Stimulated activated CD8-positive, alpha-beta memory T cell treated with anti-CD3 and anti-CD28 coated beads, Interleukin-7, amount 100 ng/mL, for 1 hour (primary cell): ENCODE measurements at places on chromosomes 6 and 20.

GRCh38 chr20:39691151-39691862 is 729.2 kb downstream of the DHX35 start:
- no peak for DNase-seq

DNA sequence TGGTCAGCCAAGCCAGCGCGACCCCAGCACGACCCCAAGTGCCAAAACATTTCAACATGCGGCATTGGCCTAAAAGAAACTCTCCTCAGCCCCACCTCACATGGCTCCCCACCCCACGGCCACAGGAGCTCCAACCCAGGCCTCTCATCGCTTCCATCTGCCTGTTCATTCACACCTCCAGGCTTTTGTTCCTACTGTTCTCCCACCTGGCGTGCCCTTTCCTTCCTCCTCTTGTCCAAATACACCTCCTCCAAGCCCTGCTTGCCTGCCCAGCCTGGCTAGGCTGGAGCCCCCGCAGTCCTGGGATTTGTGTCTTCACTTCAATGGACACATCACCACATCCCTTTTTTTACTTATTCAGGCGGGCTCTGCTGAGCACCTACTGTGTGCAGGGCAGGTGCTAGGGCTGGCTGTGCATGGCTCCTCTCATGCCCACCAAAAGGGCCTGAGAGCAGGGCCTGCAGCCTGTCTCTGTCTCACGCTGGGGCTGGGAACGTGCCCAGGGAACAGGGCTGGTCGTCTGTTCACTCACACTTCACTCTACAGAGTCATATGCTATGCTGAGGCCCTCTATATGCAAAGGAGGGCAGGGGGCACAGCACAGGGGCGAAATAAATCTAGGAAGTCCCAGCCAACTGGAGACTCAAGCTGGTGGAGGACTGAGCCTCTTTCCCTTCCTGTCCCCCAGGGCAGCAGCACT is 61.1 kb downstream of the GRM4 start:
- DNase-seq, result no peak

DNA sequence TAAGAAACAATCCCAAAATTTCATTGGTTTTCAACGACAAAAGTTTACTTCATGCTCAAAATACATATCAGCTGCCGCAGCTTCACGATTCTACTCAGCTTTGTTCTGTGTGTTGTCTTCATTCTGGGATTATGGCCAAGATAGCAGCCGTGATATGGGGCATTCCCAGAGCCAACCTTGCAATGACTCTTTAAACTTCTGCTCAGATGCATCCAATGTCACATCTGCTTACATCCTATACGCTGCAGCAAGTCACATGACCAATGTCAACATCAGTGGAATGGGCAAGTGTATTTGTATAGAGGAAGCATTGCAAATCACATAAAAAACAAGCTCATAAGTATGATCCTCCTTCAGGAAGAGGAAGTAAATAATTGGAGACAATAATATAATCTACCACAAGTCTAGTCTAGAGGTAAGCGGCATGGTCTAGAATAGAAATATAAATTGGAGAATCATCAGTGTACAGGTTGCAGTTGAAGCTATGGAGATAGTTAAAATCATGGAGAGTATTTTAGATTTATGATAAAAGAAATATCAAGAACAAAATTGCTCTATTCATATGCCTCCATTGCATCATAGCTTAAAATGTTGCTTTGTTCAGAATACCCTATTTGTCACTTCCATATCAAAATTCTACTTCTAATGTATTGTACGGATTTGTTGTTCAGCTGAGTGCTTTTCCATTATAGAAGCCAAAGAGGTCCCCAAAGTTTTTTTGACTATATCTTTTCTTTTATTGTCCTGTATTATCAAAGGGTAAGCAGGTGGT is 7.2 kb upstream of the C6orf141 start:
- no peak for DNase-seq

GRCh38 chr20:12673352-12673751 is 335.4 kb upstream of the SPTLC3 start:
- no peak for DNase-seq

DNA sequence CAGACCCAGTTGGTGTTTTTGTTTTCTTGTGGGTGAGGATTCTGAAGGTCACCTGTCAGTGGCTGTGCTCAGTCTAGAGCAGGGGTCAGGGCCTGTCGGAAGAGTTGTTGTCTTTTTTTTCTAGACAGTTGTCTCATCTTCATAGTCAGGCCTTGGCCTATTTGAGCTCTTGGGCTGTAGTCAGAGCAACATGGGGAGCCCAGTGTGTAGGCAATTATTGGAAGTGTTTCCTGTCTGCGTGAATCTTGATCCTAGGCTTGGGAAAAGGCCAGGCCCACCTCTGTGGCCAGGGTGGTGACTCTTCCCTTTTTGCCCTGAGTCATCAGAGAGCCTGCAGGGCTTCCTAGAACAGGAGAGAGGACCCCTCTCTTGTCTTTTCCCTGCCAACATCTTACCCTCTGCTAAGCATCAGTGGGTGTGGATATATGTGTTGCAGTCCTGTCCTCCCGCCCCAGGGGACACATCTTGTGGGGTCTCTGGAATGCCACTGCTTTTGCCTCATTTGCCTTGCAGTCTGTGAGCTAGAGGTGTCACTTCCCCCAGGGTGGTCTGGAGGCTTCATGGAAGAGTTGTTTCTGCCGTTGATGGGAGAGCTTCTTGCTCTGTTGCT is 11.4 kb downstream of the TJAP1 start:
- no peak for DNase-seq

GRCh38 chr6:146481527-146481926 is 62.1 kb upstream of the RAB32 start:
- DNase-seq, result no peak

DNA sequence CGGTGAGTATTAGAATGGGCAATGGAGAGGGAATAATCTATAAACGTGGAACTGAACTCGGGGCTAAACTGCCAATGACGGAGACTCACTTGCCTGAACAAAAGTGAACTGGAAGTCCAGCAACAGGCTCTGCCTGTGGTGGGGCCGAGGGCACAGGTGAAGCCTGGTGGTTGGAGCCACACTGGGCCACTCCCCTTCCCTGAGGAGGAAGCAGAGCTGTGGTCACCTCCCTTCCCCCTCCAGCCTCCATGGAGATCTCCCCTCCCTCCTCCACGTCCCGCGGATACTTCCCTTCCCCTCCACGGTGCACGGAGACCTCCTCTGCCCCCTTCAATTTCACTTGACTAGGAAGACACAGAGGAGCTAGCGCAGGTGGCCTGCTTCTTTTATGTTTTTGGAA is 14.7 kb upstream of the DSP start:
- no peak for DNase-seq

GRCh38 chr6:136767570-136768309 is 24.5 kb downstream of the MAP3K5 start:
- no peak for DNase-seq
